ENCODE measurements at places on chromosomes 1 and 21.

DNA sequence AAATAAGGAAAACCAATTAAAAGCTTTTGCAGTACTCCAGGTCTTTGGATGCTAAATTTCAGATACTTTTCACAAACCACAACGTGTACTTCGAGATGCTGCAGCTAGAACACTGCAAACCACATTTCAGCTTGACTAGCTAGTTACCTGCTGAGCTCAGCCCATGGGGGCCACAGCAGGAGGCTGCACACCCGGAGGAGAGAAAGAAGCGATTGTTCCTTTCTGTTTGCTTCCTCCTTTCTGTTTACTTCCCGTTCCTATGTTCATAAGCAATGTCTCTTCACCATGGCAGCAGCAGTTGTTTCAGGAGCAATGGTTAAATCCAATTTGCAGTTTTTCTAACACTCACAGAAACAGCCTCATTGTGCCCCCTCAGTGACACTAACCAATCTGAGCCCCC, 225.6 kb upstream of the FGGY start:
- peak; percentile 85 for DNase-seq

DNA sequence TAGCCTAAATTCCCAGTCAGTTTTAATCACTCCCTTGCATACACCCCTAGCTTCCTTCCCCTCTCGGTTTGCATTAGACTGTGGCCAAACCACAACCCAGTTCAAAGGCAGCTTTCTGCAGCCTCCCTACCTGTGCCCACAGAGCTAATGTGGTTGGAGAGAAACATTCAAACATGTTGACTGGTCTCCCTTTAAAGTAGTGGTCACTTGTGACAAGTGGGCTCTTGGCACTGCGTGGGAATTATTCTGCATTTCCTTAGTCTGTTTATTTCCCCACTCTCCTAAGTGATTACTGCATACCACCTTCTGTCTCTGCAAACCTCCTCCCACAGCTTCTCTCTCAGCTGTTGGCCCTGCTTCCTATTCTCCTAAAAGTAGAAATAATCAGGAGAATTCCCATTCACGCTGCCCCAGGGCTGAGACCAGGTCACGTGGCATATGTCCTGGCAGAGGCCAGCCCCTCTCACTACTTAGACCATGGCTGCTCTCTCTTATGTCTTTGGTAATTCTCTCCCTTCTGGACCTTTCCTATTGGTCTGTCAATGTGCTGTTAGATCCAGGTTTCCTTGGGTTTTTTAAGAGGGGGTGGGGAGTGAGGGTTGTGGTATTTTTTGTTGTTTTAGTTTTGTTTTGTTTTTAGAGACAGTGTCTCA, 38.4 kb upstream of the CD101 start:
- DNase-seq = no peak

DNA sequence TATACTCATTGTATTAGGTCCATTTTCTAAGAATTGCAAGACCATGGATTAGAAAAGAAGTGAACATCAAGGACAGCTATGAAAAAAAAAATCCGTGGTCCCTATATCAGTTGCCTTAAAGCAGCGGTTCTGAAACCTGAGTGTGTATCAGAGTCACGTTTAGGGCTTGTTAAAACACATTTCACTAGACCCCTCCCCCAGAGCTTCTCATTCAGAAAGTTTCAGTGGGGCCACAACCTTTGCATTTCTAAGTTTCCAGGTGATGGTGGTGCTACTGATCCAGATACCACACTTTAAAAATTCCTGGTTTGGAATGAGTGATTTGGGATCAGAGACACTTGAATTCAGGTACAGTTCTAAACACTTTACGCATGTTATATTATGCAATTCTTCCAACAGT, 96.1 kb upstream of the PRMT6 start:
- no peak for DNase-seq

GRCh38 chr1:211335522-211336157, 9.0 kb downstream of the TRAF5 start:
- no peak for DNase-seq

DNA sequence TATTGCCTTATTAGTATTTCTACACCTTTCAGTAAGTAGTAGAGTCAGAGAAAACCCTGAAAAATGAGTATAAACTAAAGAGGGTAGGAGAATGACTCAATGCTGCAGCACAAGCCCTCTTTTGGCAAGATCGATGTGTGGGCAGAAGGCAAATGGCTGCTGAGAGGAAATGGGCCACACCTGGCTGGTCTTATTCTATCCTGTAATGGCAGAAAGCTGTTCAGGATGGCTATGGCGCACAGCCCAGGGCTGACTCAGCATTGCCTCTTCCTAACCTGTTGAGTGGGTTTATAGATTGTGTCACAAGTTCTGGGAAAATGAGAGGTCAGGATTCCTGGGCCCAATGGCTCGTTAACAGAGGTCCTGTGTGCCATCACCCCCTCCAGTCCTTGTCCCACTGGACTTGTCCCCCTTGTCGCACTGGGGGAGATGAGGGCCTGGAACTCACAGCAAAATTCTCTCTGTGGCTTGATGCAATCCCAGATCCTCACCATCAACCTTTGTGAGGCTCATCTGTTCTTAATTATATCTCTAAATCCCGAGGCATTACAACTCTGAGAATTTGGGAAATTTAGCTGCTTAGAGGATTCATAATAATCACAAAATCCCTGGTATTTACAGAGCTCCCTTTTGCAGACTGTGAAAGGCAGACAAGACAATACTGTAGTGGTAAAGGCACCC, 13.2 kb downstream of the HMGB4 start:
- no peak for DNase-seq

DNA sequence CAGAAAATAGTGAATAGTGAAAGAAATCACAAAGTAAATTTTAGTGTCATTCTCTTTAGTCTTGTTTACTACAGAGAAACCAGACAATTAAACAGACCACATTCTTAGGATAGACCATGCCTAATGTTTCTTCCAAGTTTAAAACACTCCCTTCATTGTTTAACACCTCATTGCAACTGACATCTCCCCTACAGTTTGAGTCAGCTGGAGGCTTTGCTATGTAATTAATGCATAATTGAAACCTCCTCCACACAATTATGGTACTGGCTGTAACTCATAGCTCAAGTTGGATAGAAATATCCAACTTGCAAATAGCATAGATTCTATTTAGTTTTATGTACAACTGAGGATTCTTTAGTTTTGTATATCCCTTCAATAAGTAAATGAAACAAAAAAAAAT, 35.2 kb upstream of the B3GALT2 start:
- no peak for DNase-seq

- DNase-seq = no peak
Observed at GRCh38 chr1:43277116-43277876, 7.5 kb downstream of the TMEM125 start.

- DNase-seq = peak; percentile 95
Observed at GRCh38 chr1:215794156-215794555, 227.1 kb downstream of the KCTD3 start.

DNA sequence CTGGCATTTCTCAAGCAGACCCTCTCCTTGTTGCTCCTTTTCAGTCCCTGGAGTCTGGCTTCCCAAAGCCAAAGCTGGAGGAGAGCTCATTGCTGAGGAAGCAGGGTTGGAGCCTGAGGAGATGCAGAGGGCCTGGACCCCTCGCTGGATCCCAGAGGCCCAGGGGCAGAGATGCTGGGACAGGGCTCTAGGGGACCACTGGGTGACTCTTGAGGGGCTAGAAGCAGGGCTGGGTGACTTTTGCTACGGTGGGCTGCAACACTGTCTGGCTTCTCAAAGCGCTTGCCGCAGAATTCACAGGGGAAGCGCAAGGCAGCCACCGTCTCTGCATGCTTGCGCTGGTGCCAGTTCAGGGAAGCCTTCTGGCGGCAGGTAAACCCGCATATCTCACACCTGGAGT, 8.8 kb downstream of the ZNF692 start:
- no peak for DNase-seq

DNA sequence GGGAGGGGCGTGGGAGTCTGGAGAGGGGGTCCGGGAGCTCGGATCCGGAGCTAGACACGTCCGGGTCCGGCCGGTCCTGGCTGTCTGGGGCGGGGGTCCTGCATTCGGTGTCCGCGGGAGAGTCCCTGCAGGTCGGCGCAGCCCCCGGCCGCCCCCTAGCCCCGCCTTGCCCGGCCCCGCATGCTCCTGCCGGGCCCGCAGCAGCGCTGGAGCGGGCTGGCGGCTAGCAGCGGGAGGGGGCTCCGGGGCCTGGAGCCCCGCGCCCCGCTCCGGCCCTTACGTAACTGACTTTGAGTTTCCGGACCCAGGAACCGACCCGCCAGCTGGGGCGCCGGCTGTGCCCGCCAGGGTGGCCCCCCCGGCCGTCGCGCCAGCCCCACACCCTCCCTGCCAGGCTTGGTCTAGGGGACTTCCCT, 26.9 kb upstream of the EPB41 start:
- peak; percentile 16 for DNase-seq

- peak; percentile 67 for DNase-seq
Observed at GRCh38 chr21:41778930-41779600, 12.2 kb upstream of the RIPK4 start.

DNA sequence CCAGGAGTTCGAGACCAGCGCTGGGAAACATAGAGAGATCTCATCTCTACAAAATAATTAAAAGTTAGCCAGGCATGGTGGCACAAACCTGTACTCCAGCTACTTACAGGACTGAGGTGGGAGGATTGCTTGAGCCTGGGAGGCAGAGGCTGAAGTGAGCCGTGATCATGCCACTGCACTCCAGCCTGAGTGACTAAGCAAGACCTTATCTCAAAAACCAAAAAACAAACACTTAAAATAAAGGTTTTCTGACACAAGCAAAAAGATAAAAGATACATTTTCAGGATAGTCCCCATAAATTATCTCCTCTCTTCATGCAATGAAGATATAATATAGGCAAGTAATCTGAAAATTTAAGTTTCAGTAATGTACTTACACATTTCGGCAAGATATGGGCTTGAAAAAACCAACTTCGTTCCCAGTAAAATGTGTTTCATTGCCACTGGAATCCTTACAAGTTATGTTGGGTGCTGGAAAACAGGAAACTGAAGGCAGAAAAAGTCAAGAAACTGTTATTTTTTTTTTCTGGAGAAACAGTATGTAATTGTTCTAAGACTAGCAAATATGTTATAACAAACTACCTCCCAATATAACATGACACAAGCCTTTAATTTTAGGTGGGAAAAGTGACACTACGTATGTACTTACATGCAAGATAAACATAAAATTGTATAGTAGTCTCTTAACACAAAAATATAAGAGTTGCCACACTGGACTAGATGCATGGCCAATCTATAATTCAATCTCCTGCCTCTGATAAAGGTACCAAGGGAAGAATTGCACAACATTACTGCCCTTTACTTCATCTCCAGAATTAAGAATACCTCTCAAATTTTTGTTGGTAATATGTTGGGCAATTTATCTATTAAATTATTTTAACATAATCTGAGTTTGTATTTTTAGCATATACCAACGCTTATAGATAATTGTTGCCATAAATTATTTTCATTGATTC, 15.7 kb downstream of the TM2D1 start:
- DNase-seq = no peak

DNA sequence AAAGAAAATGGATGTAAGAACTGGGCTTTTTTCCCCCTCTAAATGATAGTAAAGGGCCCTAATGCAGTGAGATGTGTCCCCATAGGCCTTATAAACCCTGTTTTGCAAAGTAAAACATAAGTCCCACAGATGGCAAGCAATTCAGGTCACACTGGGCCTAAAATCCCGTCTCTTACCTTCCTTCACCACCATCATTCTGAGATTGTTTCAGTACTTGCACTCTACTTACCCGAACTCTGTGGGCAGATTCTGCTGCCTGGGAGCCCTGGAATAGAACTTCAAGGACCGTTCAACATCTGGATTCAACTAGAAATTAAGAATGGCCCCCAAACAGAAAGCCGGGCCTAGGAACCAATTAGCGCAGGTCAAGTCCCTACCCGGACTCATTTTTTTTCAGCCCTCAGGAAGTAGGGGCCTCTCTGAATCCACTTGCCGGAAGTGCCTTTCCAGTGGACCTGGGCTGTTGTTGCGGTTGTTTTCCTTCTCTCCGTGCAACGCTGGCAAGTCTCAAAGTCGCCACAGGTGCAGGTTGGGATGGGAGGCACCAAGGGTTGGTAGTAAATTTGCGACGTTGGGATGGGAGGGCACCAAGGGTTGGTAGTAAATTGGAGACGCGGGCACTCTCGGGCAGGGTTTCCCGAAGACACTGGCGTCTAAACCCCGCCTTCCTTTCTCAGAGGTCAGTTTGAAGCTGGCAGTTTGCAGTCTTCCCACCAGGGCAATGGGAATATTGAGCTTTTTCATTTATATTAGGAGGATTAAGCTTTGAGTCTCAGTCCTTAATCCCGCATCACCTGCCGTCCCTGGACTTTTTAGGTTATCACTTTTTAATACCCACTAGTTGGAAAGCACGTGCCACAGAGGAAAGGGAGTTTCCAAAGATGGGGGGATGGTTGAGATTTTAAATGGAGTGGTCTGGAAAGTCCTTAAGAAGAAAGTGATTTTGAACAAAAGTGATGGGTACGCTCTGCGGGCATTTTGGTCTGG, at the start of gene TMEM69:
Gene TMEM69, plus strand, starts transcription at position 428 of the 987 bp plus-strand sequence. CDS start 2,888 bp downstream, outside the sequence.
- peak; percentile 91 for DNase-seq

GRCh38 chr1:51512120-51512519, 6.9 kb downstream of the EPS15 start:
- DNase-seq = no peak

DNA sequence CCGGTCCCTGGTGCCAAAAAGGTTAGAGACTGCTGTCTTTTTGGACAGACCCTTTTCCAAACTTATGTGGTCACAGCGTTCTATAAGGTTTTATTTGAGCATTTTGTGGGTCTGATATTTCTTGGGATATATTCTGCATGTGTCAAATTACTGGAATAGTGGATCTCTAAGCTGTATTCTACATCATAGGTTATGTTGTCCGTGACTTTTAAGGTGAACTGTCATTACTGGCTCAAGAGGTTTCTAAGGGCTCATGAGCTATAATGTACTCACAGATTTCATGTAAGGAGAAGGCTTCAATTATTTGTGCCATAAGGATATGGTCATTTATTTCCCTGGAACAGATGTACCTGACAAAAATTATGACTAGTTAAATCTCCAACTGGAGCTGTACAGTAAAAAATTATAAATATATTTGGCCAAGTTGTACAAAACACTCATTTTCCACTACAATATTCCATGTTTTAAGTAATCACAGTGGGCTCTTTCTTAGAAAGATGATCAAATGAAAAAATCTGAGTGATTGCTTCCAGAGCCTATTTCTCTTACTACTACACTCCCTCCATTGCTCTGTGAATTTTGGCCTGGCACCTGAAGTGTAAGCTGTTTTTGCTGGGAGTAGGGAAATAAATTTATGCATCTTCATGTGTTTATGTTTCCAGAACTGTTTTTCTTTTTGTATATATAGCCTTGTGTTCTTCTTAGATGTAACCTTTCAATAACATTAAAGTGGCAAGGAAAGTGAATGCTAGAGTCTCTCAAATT, 538.1 kb upstream of the ZRANB2 start:
- DNase-seq = no peak

- no peak for DNase-seq
Observed at GRCh38 chr1:15168479-15168878, 14.9 kb downstream of the TMEM51 start.

- no peak for DNase-seq
Observed at GRCh38 chr1:219076326-219076937, 97.2 kb upstream of the LYPLAL1 start.
